Stimulated activated CD4-positive, alpha-beta T cell treated with anti-CD3 and anti-CD28 coated beads, Interleukin-15, amount 100 ng/mL, for 24 hours (primary cell): ENCODE measurements at places on chromosomes 3 and 15.

DNA sequence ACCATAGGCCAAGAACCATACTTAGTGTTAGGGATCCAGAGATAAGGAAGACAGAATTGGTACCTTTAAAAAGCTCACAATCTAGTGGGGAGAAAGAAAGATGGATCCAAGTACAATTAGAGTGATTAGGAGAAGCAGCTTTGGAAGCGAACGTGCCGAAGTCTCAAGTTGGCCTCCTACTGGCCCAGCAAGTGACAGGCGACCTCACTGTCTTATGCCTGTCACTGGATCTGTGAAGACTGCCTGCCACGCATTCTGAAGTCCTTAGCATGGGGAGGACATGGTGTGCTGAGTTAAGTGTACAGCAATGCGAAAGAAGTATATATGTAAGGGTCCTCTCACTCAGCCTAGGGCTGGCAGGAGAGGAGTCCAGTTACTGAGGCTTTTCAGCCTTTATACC is 141.0 kb downstream of the GABRB3 start:
- no peak for DNase-seq

GRCh38 chr15:56098195-56098863 is 104.9 kb upstream of the NEDD4 start:
- DNase-seq = no peak

DNA sequence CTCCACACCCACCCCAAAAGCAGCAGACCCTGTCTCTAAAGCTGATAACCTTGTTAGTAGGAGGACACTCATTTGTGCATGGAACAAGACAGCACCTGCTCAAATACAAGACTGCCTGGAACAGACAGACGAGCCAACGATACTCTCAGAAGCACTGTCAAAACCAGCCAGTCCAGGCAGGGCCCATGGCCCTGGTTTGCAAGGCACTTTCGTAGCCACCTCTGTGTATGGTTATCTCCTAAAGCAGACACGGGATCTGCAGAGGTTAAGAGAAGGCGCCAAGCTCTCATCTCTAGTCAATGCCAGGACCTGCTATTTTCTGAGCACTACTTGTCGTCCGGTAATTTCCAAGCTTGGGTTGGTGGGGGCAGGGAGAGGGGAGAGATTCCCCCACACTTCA is 10.5 kb downstream of the NTRK3 start:
- no peak for DNase-seq

DNA sequence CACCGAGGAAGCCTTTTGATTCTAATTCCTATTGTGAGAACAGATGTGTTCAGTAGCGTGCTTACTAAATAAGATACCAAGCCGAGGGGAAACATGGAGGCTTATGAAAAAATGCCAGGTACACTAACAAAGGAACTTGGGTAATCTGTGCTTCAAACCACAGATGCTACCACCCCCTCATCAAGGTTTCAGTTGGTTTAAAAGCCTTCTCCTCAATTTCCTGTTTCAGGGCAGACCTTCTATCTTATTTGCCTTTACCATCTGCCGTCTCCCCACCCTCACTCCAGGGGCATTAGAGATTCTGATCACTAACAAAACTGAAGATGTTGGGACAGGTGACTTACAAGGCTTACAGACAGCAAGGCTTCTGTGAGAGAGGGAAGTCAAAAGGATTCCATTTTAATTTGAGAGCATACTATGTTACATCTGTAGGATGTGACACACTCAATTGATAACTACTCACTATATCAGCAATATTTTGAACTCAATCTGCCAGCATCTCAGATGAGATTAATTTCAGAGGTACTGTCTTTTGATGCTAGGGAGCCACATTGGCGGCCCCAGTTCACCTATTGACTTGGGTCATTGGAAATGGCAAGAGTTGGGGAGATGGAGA is 60.6 kb upstream of the PLCL2 start:
- peak; percentile 31 for DNase-seq

DNA sequence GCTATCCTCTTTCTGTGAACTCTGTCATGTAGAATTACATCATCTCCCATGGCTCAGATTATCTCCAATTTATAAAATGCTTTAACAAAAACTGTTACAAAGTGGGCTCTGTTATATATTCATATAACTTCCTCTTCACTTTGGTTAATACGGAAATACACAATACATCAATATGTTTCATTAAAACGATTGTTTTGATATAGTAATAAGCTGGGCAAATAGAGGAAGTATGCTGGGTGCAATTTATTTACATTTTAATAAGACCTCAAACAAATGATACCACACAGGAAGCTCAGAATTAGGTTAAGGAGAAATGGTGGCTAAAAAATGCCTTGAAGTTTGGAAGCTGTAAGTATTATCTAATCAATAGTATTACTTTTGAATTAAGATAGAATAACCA is 331.0 kb downstream of the ZBTB20 start:
- no peak for DNase-seq

DNA sequence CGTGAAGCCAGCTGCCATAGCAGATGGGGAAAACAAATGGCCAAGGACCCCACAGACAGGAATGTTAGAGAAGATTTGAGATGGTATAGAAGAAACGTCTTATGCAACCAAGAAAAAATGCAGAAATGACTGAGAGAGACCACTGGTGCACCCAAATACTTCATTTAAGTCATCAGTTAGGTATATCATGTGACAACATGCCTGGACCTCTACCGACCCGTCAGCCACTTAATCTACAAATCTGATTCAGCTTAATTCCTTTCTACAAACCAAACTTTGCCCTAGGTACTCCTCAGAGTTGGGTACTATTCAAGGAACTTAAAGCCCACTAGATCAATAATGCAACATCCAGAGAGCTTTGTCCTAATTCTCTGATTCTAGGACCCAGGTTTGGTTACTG is 126.0 kb upstream of the UBE2E2 start:
- no peak for DNase-seq

DNA sequence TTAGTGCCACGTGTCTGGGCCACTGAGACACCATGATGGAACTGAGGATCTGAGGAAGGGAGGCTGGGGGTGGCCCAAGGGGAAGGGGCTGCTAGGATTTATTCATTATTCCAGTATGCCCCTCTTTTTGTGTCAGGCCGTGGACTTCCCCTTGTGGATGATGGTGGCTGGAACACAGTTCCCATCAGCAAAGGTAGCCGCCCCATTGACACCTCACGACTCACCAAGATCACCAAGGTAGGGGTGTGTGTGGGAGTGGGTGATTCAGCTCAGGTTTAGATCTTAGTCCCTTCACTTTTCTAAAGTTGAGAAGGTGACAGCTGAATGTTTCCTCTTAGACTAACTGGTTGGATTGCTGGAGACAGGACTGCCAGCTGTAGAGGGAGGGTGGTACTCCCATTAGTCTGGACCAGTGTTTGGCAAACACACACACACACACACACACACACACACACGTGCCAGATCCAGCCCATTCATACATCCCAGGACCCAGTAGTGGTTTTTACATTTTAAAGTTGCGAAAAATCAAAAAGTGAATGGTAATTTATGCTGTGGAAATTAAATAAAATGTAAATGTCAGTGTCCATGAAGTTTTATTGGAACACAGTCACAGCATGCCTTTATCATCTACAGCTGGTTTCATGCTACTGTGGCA is 11.4 kb downstream of the EIF4G1 start:
- DNase-seq = peak; percentile 56

GRCh38 chr3:57048728-57049127 is 11.7 kb upstream of the SPATA12 start:
- no peak for DNase-seq

DNA sequence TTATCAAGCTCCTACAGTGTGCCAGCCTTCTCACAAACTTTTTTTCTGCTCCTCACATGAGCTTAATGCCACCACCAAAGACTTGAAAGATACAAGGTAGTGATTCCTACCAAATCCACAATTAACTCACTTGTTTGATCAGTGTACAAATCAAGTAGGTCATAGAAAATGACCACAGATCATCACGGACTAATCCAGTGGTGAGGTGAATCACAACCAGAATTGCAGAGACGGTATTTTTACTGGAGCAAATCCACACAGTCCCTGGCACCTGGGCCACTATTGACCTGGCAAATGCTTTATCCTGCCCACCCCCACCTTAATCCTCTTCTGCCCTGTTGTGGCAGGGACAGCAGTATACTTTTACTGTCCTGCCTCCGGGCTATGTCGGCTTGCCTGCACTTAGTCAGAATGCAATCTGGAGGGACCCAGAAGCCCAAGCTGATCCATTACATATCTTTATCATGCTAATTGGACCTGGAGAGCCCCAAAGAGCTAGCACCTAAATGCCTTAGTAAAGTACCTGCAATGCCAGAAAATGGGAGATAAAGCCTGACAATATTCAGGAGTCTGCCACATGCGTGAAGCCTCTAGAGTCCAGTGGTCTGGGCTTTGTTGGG is 83.9 kb upstream of the CDV3 start:
- DNase-seq = no peak

DNA sequence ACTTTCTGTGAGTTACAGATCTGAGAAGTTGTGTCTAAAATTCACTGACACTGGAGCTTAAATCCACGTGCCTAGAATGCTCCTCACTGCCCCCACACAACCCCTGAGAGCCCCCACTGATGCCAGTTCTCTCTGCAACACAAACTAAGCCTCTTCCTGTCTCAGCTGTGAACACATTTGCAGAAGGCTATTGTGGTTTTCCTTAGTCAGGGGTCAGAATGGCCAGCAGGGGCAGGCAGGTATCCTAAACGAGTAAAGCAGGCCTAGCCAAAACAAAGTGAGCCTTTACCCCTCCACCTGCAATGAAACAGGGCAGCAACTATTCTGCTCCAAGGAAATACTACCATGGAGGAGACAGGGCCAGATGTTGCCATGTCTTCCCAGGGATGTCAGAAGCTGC is 78.6 kb downstream of the FHIT start:
- DNase-seq = no peak

DNA sequence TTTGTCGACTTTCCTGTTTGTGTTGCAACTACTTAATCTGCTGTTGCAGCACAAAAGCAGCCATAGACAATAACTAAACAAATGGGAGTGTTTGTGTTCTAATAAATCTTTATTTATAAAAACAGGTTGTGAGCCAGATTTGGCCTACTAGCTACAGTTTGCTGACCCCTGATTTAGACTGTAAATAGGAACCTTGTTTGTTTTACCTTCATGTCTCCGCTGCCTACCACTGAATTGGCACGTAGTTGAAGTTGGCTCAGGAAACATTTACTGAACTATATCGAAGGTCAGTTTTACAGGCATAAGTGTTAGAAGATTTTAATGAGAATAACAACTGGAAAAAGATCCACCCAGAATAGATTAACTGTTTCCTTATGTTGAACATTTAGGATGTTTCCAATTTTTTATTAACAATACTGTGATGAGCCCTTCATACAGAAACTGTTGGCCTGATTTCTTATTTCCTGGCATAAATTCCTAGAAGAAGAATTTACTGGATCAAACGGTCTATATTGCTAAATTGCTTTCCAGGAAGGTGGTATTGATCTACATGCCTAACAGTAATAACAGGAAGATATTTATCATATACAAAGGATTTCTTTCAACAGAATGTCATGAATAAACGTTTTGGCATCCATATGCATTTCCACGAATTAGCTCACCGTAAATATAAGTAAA is 156.2 kb upstream of the NR2E3 start:
- DNase-seq = no peak

GRCh38 chr3:17831366-17831765 is 88.9 kb upstream of the TBC1D5 start:
- DNase-seq = no peak

GRCh38 chr3:30510596-30510995 is 95.8 kb upstream of the TGFBR2 start:
- no peak for DNase-seq

- DNase-seq = no peak
Observed at GRCh38 chr3:179233043-179233442, 17.9 kb downstream of the KCNMB3 start.

- no peak for DNase-seq
Observed at GRCh38 chr3:132255041-132255745, 62.0 kb upstream of the ACP3 start.
